MM.1S (cell line): ENCODE measurements at places on chromosomes 4 and X.

DNA sequence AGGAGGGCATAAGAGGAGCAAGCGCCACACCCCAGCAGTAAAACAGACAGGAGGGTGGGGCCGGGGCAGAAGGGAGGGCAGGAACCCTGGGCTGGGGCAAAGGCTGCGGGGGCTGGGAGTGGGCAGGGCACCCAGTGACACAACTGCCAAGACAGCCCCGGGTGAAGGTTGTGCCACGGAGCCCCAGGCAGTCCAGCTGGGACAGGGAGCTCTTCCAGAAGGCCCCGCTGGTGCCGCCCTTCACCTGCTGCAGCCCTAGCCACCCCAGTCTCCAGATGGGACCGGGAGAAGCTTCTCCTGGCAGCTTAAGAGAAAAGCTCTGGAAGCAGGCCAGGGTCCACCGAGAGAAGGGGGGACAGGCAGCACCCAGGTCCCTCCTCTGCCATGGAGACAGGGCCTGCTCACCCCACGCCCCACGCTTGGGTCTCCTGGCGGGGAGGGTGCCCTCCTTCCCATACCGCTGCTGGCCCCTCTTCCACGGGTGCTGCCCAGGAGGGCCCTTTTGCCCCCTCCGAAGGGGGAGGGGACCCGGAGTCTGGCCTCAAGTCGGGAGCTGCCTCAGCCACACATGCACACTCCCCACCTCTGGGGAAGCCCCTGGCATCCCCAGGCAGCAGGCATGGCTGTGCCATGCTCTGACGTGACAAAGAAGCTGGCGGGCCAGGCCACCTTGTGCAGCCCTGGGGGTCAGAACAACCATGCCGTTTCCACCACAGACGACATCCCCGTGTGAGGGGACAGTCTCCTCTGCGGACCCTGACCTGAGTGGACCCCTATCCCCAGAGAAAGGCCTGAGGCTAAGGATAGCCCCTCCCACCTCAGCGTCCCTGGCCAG, 1.5 kb downstream of the DGKQ start:
- DNase-seq = no peak
- no peak overlapping the region for H3K4me3 ChIP-seq
- H3K27ac ChIP-seq = no peak overlapping the region
- no peaks in the 10 kb centered on the region for H3K27me3 ChIP-seq

DNA sequence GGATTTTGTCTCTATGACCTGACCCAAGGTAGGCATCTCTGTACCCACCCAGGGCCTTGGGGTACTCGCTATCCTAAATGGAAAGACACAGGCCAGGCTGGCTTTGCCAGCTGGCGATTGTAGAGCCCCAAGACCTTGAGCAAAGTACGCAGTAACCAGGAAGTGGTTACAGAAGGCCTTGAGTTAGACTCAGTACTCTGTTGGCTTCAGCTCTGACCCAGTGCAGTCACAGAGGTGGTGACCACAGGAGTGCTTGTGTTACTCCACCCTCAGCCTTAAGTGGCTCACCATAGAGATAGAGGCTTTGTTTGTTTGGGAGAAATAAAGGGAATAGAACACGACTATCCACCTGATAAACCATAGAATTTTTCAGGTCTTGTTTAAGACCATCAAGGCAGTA, 880.5 kb upstream of the POU3F4 start:
- no peak for DNase-seq
- no peaks in the 10 kb centered on the region for H3K4me1 ChIP-seq
- H3K27ac ChIP-seq = no peak overlapping the region
- no peak overlapping the region for H3K4me3 ChIP-seq
- H3K36me3 ChIP-seq = no peaks in the 10 kb centered on the region
- H3K27me3 ChIP-seq = no peaks in the 10 kb centered on the region

- no peaks in the 10 kb centered on the region for H3K27me3 ChIP-seq
- no peak overlapping the region for H3K27ac ChIP-seq
- DNase-seq = no peak
- no peak overlapping the region for H3K4me3 ChIP-seq
- H3K4me1 ChIP-seq = no peaks in the 10 kb centered on the region
These were observed 743.8 kb downstream of the FAT4 start for GRCh38 chr4:126058596-126058995.

GRCh38 chrX:111868726-111869638, 7.0 kb upstream of the TRPC5OS start:
- H3K27ac ChIP-seq = peak overlapping the region; percentile 35; the same call in 1 of the 2 replicates
- H3K36me3 ChIP-seq = no peaks in the 10 kb centered on the region
- 0 out of 2 replicates have a peak overlapping the region, but pooled peaks have one; percentile 23 for H3K4me3 ChIP-seq

DNA sequence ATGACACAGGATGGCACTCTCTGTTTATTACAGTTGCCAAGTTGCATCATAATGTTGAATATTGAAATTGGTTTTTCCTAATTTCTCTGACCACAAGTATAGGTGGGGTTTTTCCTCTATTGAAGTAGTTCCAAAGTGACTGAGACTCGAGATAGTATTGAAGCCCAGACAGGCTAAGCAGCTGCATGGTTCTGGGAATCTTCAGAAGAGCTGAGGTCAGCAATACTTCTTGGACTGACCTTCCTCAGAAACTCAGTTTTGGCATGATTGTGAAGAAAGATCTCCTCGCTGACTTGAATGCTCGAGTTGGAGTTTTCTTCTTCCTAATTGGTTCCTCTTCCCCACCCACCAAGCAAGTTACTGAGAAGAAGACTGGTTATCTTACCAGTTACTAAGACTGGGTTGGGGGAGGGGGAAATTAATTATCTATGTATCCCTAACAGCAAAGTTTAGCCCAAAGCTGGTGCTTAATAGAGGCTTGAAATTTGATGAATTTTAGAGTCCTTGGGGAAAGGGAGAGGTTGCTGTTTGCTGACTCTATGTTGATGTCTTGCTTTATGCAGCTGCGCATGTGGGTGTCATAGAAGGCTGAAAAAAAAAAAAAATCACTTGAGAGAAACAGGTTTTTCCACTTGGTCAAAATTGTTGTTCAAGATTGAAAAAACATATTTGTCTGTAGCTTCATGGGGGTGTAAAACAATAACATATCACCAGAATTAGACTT, 91.1 kb downstream of the P2RY10 start:
- no peak for DNase-seq
- no peaks in the 10 kb centered on the region for H3K27me3 ChIP-seq
- 0 out of 2 replicates have a peak, but pooled peaks cover 4% of the 10 kb centered on the region for H3K4me1 ChIP-seq
- H3K4me3 ChIP-seq = no peak overlapping the region
- H3K27ac ChIP-seq = no peak overlapping the region

GRCh38 chr4:13302876-13303275, 181.3 kb downstream of the RAB28 start:
- H3K27me3 ChIP-seq = no peaks in the 10 kb centered on the region
- H3K4me3 ChIP-seq = no peak overlapping the region
- no peak for DNase-seq
- no peak overlapping the region for H3K27ac ChIP-seq

GRCh38 chr4:142840516-142841123, 5.5 kb downstream of the INPP4B start:
- no peaks in the 10 kb centered on the region for H3K4me1 ChIP-seq
- DNase-seq = peak; percentile 43
- no peaks in the 10 kb centered on the region for H3K36me3 ChIP-seq
- H3K27me3 ChIP-seq = 0 out of 2 replicates have a peak, but pooled peaks cover 5% of the 10 kb centered on the region
- no peak overlapping the region for H3K27ac ChIP-seq
- no peak overlapping the region for H3K4me3 ChIP-seq

GRCh38 chr4:181331214-181331613, 912.0 kb upstream of the TENM3 start:
- no peaks in the 10 kb centered on the region for H3K27me3 ChIP-seq
- no peaks in the 10 kb centered on the region for H3K36me3 ChIP-seq
- peaks cover 8% of the 10 kb centered on the region for H3K4me1 ChIP-seq

DNA sequence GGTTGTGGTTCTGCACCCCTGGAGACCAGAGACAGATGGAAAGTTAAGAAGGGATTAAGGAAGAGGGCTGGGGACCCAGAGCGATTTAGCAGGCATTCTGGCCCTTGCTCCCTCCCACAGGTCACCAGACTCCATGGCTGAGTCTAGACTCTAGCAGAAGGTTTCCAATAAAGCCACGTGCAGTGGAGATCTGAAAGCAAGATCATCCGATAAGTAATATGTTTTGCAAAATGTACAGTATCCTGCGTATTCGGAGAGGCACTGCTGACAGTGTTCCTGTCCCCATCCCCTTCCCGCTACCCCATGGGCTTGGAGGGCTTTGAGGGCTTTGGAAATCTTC, 531 bp upstream of the GPRIN3 start:
- peaks cover 10% of the 10 kb centered on the region for H3K4me1 ChIP-seq
- H3K27ac ChIP-seq = peak overlapping the region; percentile 100; the same call in 1 of the 2 replicates
- peak; percentile 61 for DNase-seq
- H3K4me3 ChIP-seq = peak overlapping the region; percentile 77

- H3K36me3 ChIP-seq = no peaks in the 10 kb centered on the region
- no peak overlapping the region for H3K27ac ChIP-seq
- H3K4me1 ChIP-seq = no peaks in the 10 kb centered on the region
- H3K4me3 ChIP-seq = no peak overlapping the region
- no peaks in the 10 kb centered on the region for H3K27me3 ChIP-seq
These were observed 131.3 kb downstream of the FAAH2 start for GRCh38 chrX:57417827-57418226.

GRCh38 chr4:33200377-33200776, 2480.2 kb downstream of the PCDH7 start:
- no peak for DNase-seq
- no peak overlapping the region for H3K27ac ChIP-seq
- H3K4me3 ChIP-seq = no peak overlapping the region
- no peaks in the 10 kb centered on the region for H3K27me3 ChIP-seq
- no peaks in the 10 kb centered on the region for H3K4me1 ChIP-seq
- no peaks in the 10 kb centered on the region for H3K36me3 ChIP-seq

- H3K27me3 ChIP-seq = no peaks in the 10 kb centered on the region
- H3K4me3 ChIP-seq = no peak overlapping the region
- H3K27ac ChIP-seq = no peak overlapping the region
- no peaks in the 10 kb centered on the region for H3K4me1 ChIP-seq
- H3K36me3 ChIP-seq = no peaks in the 10 kb centered on the region
- no peak for DNase-seq
These were observed 32.7 kb downstream of the RBMX start for GRCh38 chrX:136847874-136848273.

GRCh38 chrX:43985511-43985910, 12.3 kb upstream of the NDP start:
- no peak for DNase-seq
- no peaks in the 10 kb centered on the region for H3K27me3 ChIP-seq
- H3K4me1 ChIP-seq = no peaks in the 10 kb centered on the region

DNA sequence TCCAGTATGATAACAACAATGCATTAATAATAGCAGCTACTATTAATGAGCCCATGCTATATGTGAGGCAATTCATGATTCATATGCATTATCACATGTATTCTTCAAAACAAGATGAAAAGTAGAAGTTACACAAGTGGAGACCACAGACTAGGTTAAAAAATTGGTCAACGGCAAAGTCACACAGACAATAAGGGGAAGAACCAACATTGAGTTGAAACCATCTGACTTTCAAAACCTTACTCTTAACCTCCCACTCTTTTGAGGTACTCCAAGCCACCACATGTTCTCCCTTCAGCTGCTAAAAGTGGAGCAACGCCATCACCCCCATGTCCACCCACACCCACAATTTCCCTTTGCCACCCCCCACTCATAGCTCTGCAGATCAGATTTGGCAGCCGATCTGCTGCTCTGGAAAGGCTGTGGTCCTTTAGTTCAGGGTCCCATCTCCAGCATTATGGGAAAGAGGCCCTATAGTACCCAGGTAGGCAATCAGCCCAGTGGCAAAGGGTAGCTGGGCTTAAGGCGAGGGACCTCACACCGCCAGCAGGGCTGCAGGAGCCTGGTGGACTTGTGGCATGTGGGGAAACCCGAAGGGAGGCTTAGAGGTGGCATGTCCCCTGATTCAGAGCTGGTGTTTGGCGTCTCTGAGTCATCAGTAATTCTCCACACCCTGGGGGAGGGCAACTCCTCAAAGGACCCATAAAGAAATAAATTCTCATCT, 33.5 kb upstream of the CYBB start:
- H3K27ac ChIP-seq = peak overlapping the region; percentile 8; the same call in 1 of the 2 replicates
- H3K36me3 ChIP-seq = no peaks in the 10 kb centered on the region
- H3K4me1 ChIP-seq = peaks cover 22% of the 10 kb centered on the region
- no peaks in the 10 kb centered on the region for H3K27me3 ChIP-seq
- DNase-seq = peak; percentile 24

GRCh38 chr4:145279122-145279960, 99.0 kb upstream of the OTUD4 start:
- H3K4me1 ChIP-seq = no peaks in the 10 kb centered on the region
- no peak overlapping the region for H3K27ac ChIP-seq

DNA sequence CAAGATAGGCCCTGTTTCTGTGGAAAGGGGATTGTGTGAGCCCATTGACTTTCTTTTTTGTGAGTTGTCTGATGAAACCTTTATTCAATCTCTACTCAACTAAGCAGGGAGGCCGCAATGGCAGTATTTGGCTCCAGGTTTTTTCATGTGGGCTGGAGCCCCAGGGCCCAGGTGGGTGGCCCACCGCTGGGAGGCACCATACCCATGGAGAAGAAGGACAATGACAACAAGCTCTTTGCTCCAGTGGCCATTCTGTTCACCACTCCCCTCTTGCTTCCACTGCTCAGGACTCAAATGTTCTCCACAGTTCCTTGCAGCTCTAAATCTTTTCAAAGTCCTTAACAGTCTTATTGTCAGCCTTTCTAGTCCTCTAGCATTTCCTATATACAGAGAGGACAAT, 54.1 kb downstream of the HOPX start:
- H3K36me3 ChIP-seq = no peaks in the 10 kb centered on the region
- no peak overlapping the region for H3K27ac ChIP-seq
- no peak overlapping the region for H3K4me3 ChIP-seq
- no peaks in the 10 kb centered on the region for H3K27me3 ChIP-seq

- H3K27ac ChIP-seq = peak overlapping the region; percentile 57; the same call in 1 of the 2 replicates
- peaks cover 24% of the 10 kb centered on the region for H3K4me1 ChIP-seq
These were observed 96.5 kb downstream of the SYTL5 start for GRCh38 chrX:38102875-38103274.

DNA sequence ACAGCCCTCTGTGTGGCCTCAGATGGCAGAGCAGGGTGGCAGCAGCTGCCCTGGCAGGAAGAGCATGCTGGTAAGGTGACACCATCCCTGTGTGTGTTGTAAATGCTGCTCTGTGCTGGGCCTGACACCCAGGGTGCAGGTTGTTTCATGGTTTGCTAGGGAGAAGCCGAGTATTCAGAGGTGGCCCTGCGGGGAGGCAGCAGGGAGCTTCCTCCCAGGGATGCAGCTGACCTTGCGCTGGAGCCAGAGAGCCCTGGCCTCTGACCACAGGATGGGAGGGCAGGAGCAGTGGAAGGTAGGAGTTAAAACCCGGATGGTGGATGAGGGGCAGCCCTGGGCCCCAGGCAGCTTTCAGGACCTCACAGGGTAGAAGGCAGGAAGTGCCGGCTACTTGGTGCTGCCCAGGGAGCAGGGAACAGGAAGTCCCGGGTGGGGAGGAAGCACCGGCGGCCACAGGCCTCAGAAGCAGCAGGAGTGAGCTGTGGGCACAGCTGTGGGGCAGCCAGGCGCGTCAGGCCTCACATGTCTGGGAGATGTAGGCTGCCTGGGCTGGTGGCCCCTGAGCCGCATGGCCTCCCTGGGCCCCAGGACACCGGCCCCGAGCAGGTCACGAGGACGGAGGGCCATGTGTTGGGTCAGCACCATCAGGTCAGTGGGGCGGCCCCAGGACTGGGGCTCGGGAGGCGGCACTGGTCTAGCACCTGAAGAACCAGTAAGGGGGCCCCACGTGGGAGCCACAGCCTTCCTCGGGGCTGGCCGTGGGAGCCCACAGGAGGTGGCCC, 19.1 kb downstream of the SH3BP2 start:
- H3K36me3 ChIP-seq = no peaks in the 10 kb centered on the region
- peak; percentile 76 for DNase-seq
- peak overlapping the region; percentile 94 for H3K4me3 ChIP-seq
- peaks cover 12% of the 10 kb centered on the region for H3K4me1 ChIP-seq
